ENCODE measurements at places on chromosomes 6 and 20.

DNA sequence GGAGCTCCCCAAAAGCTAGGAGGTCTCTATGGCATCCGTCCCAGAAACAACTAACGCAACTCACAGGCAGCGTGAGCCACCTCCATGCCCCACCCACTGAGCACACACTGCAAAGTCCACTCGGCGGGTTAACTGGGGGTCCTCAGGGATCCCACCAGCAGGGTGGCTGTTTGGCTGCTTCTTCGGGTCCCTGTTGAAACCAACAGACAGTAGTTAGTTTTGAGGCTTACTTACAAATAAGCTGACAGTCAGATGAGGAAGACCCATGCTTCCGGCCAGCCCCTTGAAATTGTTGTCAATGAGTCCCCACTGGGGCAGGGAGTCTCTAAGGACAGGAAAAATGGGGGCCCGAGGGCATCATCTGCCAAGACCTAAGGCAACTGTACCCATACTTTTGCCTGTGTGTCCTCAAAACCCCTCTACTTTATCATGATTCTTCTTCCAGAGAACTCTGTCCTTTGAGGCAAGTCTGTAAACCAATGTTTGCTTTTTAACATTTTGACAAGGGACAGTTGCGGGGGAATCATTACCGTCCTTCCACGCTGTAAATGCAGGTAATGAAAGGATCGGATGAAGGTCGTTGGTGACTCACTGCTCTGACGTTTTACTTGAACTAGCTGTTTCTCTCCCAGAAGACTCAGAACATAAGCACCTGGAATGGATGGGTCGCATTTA, 2.2 kb upstream of the PCK1 start:
- no peak for DNase-seq

DNA sequence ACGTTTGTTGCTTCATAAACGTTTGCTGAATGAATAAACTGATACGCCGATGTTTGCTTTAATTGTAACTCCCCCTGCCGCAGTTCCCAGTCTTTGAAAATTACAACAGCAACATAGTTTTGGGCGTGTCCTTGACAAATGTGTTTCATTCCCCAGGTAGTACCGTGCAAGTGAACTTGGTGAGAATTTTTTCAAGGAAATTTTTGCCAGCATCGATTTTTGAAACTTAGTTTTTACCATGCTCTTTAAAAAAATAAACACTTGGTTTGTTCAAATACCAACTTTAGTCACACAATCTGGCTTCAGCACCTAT, 60.1 kb downstream of the FAM217A start:
- DNase-seq = no peak

DNA sequence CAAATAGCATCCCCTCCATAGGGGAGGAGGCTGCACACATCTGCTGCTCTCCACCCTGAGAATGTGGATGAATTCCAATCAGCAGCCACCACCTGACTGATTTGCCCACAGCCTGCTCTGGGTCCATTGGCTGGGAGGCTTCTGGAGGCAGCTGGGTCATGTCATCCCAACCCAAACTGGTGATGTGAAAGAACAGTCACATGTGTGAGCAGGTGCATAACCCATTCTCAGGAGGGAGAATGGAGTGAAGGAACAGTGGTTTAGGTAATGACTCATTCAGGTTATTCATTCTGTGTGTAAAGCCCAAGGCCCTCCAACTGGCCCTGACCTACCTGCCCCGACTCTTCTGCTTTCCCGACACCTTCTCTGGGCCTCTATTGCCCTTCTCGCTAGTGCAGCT, 90.9 kb upstream of the GCM1 start:
- DNase-seq = no peak

DNA sequence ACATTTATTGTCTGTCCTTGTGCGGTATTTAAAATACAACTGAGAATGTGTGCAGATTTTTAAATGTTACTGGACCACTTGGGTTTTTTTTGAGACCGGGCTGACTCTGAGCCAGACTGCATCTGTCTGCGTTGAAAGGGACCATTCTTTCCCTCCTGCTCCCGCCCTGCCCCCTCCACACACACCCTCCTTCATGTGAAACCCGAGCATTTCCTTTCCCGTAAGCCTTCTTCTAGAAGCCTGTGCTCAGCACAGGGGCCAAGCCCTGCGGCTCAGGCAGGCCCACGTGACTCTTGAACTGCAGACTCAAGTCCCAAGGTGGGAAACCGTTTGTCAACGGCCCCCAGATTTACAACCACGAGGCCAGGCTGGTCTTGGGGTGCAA, 82.7 kb upstream of the FOXC1 start:
- no peak for DNase-seq

DNA sequence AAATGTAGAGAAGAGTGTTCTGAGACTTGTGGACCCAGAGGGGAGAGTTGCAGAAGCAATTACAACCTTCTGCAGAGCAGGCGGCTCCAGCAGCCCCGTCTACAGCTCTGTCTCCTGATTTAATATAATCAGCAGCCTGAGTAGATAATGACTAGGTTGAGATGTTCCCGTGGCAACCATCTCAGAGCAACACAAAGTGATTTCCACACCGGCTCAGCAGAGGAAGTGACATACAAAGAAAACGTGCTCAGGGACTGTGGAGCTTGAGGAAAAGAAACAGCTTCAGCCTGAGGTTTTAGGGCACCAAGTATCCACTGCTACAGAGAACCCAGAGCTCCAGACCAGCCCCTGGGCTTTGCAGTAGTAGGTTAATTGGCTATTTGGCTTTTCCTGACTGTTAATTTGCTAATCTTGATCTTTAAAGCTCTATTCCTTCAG, 136.4 kb downstream of the MTFR2 start:
- DNase-seq = peak; percentile 73

DNA sequence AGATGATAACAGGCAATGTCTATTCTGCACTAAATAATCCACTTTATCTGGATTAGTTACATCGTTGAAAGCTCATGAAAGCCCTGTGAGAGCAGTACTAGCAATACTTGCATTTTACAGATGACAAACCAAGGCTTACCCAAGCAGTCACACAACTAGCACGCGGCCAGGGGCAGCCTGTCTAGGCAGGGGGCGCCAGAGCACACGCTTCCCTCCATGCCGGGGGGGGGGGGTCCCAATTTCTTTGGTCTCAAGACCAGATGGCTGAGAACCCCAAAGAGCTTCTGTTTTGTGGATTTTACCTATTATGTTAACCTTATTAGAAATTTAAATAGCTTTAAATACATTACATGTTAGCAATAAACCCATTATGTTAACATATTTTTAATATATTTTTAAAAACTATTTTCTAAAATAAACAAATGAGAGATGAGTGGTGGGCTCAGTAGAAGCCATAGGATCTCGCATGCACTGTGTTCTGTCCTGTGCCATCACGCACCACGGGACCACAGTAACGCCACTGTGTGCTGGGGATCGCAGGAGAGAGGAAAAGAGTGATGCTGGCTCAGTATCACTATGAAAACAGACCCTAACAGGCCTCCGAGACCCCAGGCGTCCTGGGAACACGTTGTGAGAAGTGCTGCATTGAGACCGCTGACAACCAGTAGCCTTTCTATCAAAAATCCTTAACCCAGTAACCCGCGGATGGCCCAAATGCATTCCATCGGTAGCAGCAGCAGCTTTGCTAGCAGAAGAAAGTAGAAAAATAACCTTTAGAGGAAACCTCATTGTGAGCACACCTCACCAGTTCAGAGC, 5.3 kb upstream of the PRR18 start:
- peak; percentile 60 for DNase-seq

- no peak for DNase-seq
These were observed 108.8 kb downstream of the TIAM2 start for GRCh38 chr6:155103816-155104366.

- DNase-seq = peak; percentile 63
These were observed 46.4 kb downstream of the MOCS1 start for GRCh38 chr6:39887692-39888450.

DNA sequence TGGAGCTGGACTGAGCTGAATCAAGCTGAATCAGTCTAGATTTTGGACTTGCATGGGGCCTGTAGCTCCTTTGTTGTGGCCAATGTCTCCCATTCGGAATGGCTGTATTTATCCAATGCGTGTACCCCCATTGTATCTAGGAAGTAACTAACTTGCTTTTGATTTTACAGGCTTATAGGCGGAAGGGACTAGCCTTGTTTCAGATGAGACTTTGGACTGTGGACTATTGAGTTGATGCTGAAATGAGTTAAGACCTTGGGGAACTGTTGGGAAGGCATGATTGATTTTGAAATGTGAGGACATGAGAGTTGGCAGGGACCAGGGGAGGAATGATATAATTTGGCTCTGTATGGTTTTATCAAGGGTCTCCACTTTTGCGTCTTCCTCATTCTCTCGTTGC, 3.0 kb upstream of the TMEM170B start:
- DNase-seq = no peak

GRCh38 chr20:20024942-20025341, 7.8 kb downstream of the NAA20 start:
- DNase-seq = no peak

DNA sequence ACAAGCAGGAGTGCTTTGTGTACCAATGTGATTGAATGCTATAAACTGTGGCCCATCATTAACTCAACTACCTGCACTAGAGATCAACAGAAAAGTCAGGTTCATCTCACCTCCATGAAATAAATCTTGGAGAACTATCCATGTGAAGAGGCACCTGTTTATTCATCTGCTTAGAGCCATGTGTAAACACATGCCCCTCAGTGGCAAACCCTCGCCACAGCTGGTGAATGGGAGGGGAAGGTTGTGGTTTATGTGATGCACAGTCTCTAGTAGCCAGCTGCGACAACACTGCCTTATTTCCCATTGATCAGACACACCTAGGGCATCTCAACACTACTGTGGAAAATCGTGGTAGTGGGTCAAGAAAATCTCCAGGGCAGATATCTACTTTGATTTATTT, 640.2 kb downstream of the PTPRT start:
- no peak for DNase-seq

GRCh38 chr6:97669191-97670031, 386.4 kb upstream of the MMS22L start:
- peak; percentile 71 for DNase-seq

DNA sequence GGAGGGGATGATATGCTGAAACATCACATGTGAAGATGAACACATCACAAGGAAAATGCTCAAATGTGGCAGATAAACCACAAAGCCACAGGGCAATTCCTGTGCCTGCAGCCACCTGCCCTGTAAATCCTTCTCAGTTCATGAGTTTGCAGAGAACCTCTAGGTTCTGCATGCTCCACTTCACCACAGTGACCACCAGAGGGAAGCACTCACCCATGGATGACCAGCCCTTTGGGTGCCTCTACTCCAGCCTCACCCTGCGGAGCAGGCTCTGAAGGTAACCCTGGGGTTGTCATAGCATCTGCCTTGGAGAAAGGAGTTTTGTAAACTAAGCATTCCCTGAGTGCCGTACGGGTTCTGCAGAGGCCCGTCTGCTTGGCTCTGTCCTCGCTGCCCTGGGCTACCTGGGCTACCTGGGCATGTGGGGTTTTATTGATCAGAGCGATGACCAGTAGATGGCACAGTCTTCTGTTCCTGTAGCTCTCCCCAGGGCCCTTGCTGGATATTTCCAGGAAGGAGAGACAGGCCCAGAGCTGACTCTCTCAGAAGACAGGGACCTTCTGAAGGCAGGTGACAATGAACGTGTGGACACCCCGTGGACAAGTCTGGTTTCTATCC, 31.7 kb upstream of the CST1 start:
- peak; percentile 58 for DNase-seq

GRCh38 chr6:37339741-37340638, 13.8 kb upstream of the RNF8 start:
- no peak for DNase-seq

GRCh38 chr20:32441638-32442037, 83.5 kb downstream of the ASXL1 start:
- DNase-seq = no peak

GRCh38 chr6:93327857-93328256, 91.5 kb downstream of the EPHA7 start:
- DNase-seq = no peak

- DNase-seq = no peak
These were observed 16.1 kb downstream of the SCAF8 start for GRCh38 chr6:154749341-154749740.

- no peak for DNase-seq
These were observed 1348.5 kb downstream of the GRIK2 start for GRCh38 chr6:102742028-102742427.

DNA sequence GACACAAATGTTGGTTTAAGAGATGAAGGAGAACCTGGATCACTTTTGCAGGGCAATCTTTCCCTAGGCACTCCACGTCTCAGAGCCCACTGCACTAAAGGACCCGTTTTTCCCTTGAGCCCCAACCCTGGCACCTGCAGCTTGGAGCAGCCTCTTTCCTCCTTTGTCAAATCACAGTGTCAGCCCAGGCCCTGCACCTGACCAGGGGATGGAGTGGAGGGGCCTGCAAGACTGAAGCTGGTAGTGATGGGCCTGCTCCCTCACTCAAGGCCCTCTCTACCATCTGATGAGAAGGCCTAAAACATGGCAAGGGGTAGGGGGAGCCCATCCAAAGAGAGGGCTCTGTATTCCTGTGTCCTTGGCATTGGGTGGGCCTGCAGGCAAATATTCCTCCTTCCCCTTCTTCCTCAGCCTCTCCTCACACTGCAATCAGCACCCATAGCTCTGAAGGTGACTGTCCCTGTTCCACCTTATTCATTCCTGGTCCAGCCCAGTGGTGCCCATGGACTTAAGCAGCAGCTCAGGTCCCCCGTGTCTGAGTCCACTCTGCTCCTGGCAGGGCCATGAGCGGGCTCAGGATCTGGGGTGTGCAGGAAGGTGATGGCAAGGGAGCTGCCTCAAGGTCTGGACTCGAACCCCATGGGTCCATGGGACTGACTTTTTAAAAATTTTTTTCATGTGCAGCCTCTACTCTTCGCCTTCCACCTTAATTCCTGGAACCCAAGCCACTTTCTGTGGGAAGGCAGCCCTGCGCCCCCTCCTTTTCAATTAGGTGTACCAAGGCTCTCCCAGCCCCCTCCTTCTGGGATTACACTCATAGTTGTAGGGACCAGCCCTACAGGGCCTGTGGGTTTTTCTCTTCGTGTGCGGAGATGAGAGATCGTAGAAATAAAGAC, 6.7 kb downstream of the RAET1G start:
- DNase-seq = no peak

- no peak for DNase-seq
These were observed 62.7 kb upstream of the ISM1 start for GRCh38 chr20:13158369-13158768.

GRCh38 chr6:25418454-25419052, 139.4 kb downstream of the CARMIL1 start:
- no peak for DNase-seq

- no peak for DNase-seq
These were observed 122.9 kb downstream of the ZMYND8 start for GRCh38 chr20:47233333-47234188.

GRCh38 chr6:150263765-150264404, 104.9 kb upstream of the IYD start:
- DNase-seq = no peak

Data from ecto neural progenitor cell (in vitro differentiated cells).